ENCODE measurements at places on chromosomes 5 and 9. TPM values are rescaled to one million over a fixed set of nuclear protein-coding genes. Genes with fewer than 3 reads are reported as not detected.

Gene CDKN2B-AS1
- 6.6 TPM for total RNA-seq

Gene USP20
- total RNA-seq = 39.4 TPM

Gene VDAC1
- total RNA-seq = 91.4 TPM

Gene CENPH
- total RNA-seq = 8.2 TPM

Gene TSSK1B
- not detected for total RNA-seq

Gene GKAP1
- total RNA-seq = 7.7 TPM

Gene PCDHB15
- total RNA-seq = 4.6 TPM

Gene PCDHGA9
- total RNA-seq = 2.6 TPM

Gene PRR16
- total RNA-seq = 1.3 TPM

Gene SYNPO
- total RNA-seq = 68.9 TPM

Gene AOPEP
- 66.2 TPM for total RNA-seq

Gene NUDT2
- total RNA-seq = 10.4 TPM

Gene OTP
- total RNA-seq = not detected

Gene HTR4
- not detected for total RNA-seq

Gene CDH9
- total RNA-seq = not detected

Gene TRPM3
- 6.7 TPM for total RNA-seq

Gene PHAX
- total RNA-seq = 27.6 TPM

Gene MLANA
- not detected for total RNA-seq

Gene HSPB3
- not detected for total RNA-seq

Gene PCSK5
- total RNA-seq = 7.3 TPM

Gene TRIM32
- 16.4 TPM for total RNA-seq

Gene SLC23A1
- 2.4 TPM for total RNA-seq

Gene AQP3
- total RNA-seq = 62.1 TPM

Gene ACOT12
- total RNA-seq = not detected

Gene IGFBPL1
- not detected for total RNA-seq

Data from spleen (tissue), 13 donors.